ENCODE measurements at places on chromosomes 3 and 15. TPM values are rescaled to one million over a fixed set of nuclear protein-coding genes. Genes with fewer than 3 reads are reported as not detected.

Gene CHRFAM7A
- 0.37 TPM for total RNA-seq

Gene GLDN
- 1.4 TPM for total RNA-seq

DNA sequence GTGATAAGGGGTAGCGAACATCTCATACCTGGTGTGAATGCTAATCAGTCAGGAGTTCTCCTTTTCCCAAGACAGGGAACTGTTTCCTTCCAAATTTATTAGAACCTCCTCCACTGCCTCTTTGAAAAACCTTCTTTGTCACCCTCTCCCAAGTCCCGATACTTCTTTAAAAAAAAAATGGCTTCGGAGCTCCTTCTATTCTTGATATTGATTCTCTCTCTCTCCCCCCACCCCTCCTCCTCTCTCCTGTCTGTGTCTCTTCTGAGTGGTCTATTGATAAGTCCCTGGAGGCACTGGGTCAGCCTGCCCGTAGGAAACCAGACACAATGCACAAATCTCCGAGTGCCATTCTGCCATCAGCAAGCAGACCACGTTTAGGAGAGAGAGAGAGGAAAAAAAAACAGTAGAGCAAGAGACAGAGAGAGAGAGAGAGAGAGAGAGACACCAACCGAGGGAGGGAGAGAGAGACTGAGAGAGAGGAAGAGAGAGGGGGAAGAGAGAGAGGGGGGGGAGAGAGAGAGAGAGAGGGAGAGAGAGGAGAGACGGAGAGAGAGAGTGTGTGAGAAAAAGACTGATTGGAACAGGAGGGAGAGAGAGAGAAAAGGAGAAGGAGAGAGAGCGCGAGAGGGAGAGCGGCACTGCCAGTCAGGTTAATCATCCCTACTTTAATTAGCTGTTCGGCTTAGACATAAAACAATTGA, 160.9 kb downstream of the TIGIT start:
- no peak for DNase-seq

- DNase-seq, result no peak
Measured at GRCh38 chr15:72866182-72866581, 82.6 kb upstream of the ADPGK start.

- no peak for DNase-seq
Measured at GRCh38 chr15:42072141-42072685, 22.1 kb downstream of the PLA2G4D start.

DNA sequence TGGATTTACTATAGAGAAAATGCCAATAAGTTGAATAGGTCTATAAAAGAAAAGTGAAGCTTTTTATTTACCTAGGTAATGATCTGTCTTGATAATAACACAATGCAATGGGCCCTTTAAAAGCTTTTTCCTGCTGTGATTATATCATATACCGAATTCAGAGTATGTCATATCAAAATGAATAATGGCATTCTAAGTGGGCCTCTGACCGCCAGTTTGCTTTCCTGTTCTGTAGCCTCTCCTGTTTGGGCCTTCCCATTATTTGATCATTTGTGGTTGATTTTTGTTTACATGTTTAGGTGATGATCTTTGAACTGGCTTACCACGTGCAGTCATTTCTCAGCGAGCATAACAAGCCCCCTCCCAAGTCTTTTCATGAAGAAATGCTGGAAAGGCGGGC, 14.9 kb downstream of the EIF2AK4 start:
- DNase-seq, result no peak
